ENCODE measurements at places on chromosomes 3 and 15.

DNA sequence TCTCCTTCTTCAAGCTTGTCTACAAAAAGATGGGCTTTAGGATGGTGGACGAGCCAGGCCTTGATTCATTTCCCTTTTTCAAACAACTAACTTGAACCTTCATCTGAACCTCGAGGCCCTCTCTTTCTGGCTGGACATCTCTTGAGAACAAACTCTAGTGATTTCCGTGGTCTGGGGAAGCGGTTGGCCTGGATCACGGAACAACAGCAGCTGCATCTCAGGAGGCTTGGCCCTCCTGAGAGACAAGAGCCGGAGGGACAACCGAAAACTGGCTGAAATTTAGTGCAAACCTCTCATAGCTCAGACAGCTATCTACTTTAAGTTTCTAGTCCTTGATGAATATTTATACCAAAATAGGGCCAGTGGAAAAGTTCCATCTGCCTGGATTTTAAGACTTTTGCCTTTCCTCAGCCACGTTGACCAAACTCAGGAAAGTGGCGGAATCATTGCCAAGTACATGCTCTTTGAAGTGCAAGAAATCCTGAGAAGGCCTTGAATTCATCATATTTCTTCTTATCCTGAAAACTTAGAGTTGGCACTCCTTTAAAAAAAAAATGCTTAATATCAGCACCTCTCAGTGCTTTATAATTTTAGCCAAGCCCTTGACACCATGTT is 14.5 kb downstream of the LMCD1 start:
- no peak for DNase-seq

DNA sequence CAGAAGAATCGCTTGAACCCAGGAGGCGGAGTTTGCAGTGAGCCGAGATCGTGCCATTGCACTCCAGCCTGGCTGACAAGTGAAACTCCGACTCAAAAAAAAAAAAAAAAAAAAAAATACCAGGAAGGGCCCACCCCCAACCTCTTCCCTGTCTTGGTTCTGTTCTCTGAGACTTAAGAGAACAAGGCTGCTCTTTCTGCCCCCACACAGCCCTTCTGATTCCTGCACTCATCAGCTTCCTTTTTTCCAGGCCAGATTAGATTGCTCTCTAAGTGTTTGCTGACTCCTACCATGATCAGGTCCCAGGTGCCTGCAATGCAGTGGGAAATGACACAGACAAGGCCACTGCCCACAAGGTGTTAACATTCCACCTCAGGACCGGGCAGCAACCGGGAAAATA is 13.0 kb downstream of the TMEM44 start:
- DNase-seq: no peak

- DNase-seq: peak; percentile 79
Observed at GRCh38 chr3:198071602-198072287, 111.7 kb downstream of the LMLN start.

GRCh38 chr15:69074001-69074842 is 59.7 kb downstream of the NOX5 start:
- no peak for DNase-seq

DNA sequence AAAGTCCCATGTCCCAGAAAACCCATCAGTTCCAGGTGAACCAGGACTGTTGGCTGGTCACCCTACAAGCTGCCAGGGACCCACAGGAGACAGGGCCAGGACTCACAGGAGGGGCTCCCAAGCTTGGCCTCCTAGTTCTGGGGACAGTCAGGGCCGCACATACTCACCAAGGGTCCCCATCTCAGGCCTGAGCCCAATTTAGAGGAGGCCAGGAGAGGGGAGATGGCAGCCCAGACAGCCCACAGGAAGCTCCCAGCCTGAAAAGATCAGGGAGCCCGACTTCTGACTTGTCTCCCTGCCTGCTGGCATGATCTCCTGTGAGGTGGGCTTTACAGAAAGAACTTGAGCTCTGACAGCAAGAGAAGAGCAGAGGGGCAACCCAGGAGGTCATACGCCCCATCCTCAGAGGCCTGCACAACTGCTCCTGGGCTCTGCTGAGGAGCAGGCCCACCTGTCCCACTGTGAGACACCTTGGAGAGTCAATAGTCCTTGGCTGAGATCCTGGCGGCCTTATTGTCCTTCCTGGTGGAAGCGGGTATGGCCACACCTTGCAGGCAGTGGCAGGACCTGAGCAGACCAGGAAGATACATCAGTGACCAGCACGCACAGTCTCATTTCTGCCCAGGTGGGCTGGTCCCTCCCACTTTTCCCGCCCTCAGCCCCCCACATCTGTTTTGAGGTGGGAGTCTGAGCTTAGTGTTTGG is 2.5 kb upstream of the ISLR start:
- DNase-seq: no peak

DNA sequence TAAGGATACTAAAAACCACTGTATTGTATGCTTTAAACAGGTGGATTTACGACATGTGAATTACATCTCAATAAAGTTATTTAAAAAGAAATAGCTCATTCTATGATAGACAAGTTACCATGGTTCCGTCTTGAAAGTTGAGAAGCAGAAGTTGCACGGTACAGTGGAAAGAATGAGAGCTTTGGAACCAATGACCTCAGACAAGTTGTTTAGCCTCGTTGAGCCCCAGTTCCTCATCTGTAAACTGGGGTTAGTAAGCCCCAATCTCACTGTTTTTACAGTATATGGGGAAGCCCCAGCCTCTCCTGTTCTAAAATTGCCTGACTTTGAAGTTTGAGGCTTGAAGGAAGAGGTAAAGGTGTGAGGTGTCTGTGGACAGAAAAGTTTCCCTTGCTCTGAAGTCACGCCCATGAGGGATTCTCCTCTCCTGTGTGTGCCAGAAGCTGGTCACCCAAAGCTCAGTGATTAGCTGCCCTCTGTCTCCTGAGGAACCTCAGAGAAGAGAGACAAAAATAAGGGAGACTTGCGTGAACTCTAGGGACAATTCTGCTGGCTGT is 10.0 kb downstream of the CRYGS start:
- DNase-seq: no peak

- DNase-seq: no peak
Observed at GRCh38 chr3:118199044-118199443, 835.6 kb downstream of the IGSF11 start.

DNA sequence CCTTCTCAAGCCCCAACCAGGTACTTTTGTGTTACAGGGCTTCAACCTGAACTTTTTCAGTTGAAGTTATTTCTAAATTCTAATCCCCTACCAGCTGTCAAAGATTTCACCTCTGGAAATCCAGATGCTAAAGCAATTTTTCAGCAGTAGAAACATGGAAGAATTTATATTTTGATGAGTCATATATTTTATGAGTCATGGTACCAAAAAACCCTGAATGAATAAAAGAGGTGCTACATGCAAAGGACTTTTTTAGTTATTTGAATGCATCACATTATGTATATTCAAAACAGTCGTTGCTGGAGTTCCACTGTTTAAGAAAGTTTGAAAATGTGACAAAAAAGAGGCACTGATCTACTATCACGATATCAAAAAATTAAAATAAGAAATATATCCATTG is 96.0 kb upstream of the ZNF385D start:
- DNase-seq: no peak

GRCh38 chr15:45449916-45450867 is 71.8 kb upstream of the GATM start:
- DNase-seq: no peak

- no peak for DNase-seq
Observed at GRCh38 chr3:111807826-111808225, 51.2 kb upstream of the PHLDB2 start.

DNA sequence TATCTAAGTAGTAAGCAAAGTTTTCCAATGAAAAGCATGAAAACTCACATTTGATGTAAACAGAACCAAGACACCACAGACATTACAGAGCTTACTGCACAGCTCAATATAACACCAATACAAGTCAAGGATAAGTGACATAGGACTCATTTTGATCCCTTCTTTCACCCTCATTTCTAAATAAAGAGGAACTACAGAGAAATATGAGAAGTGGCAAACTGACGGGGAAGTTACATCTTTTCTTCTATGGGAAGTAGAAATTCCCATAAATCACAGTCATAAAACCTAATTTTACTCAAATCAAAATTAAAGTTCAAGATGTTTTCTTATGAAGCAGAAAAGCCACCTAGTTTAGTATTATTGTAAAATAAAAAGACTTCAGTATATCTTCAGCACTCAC is 3.8 kb downstream of the ATG3 start:
- no peak for DNase-seq

DNA sequence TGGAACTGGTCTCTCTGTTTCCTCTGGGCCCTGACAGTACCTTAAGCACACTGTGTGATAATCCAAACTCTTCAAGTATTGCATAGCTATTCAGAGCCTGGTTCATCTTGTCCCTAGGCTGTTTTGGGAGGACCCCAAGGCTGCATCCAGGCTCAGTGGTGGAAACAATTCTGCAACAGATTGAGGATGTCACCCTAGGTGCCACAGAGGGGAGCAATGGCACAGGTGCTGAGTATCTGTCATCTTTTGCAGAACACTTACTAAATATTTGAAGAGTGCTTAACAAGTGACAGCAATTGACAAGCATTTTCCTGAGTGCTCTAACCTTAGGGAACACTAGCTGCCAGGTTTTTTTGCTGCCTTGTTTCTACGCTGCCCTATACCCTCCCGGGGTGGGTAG is 27.8 kb downstream of the STARD5 start:
- no peak for DNase-seq

GRCh38 chr3:120170223-120170622 is 76.0 kb upstream of the GSK3B start:
- no peak for DNase-seq

DNA sequence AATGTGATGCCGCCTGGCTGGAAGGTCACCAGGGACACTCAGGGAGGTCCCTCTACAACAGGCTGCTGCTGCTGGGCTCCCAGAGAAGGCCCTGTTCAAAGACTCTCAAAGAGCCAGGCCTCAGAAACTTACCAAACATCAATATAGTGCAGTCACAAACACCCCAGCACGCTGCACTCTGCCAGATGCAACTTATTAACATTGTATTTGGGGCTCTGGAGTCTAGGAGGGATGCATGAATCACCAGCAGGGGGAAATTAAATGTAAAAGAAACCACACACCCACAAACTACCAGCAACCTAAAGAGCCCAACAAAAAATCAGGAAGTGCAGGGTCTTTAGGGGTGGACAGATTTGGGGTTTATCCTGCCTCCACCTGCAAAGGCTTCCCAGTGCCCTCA is 74.6 kb upstream of the SPATA12 start:
- DNase-seq: no peak

- DNase-seq: no peak
Observed at GRCh38 chr3:18481946-18482548, 56.9 kb upstream of the SATB1 start.

DNA sequence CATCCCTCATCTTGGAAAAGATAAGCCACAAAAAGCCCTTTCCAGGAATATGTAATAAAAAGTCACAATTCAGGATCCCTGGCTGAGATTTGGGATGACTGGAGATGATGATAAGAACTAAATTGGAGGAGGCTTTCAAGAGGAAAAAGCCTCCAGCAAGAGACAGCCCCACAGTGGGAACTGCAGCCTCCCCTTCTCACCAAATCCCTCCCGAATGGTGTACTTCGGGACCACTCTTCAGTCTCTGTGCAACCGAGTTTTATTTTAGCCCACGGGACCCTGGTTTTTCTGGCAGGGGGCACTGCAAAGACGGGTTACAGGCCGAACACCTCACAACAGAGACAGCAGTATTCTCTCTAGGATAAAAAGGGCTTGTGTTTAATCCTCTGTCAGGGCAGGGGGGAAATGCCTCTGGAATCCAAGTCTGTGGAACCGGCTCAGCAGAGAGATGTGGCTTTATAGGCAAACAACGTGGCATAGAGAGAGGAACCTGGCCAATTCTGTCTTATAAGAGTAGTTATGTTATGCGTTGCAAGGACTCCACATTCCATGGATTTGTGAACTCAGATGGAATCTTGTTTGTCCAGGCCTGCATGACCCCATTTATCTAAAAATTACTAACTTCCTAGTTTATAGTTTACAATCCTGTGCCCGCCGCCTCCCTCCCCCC is 1.2 kb upstream of the LMCD1 start:
- DNase-seq: no peak

DNA sequence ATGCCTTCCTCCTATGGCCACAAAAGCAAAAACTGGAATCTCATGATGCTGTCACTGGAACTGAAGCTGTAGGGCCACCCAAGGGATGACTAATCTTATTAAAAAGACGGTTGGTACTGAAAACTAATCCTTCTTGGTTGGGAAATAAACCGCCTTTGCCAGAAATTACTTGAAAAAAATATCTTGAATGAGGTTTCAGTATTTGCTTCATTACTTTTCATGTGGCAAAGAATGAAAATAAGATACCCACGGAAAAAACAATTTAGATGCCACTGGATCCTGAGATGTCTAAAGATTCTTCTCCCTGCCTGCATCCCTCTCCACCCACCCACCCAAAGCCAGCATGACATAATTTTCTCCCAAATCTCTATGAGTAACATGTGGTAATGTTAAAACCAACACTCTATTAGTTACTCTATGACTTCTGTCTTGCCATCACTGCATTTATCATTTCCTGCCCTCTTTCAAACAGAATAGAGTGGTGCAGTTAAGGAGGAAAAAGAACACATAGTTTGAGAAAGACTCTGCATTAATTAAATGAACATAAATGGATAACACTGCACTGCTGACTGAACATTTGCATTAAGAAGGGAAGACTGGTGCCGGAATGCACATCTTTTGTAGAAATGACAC is 111.8 kb upstream of the DPH6 start:
- DNase-seq: no peak

GRCh38 chr15:98164571-98164970 is 204.1 kb downstream of the ARRDC4 start:
- no peak for DNase-seq

DNA sequence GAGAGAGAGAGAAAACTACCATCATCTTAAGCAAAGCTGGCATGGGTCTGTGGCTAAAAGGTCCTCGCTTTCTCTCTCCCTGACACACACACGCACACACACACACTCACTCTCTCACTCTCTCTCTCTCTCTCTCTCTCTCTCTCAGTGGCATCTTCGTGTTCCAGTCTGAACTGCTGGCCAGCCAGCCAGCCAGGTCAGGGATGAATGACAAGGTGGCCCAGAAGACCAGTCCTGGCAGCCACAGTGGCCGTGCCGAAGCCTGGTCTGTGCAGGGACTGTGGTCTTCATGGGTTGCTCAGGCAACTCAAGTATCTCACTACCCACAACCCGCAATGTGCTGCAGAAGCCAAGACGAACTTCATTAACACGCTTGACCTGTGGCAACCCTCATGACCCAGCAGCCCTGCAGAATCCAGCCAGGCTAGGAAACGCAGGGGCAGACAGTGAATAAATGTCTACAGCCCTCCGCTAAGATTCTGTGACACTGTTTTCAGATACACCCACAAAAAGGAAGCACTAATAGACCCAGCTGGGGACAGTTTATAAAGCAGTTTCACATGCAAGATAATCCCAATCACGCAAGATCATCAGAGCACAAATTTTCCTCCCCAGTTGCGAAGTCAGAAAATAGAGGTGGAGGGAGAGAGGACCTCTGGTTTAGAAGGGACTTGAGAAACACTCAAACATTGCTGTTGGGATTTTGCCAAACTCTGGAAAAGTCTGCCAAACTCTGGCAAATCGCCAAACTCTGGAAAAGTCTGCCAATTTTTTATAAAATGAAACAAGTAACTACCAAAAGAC is 66.4 kb downstream of the XXYLT1 start:
- no peak for DNase-seq

GRCh38 chr15:100713163-100713867 is 110.9 kb downstream of the ASB7 start:
- DNase-seq: no peak

GRCh38 chr3:182135056-182135455 is 423.3 kb downstream of the SOX2 start:
- DNase-seq: no peak

- DNase-seq: no peak
Observed at GRCh38 chr3:123371859-123372685, 76.8 kb downstream of the ADCY5 start.

GRCh38 chr3:172836390-172836997 is 86.0 kb downstream of the ECT2 start:
- DNase-seq: peak; percentile 6

Data from T-helper 1 cell (primary cell).